ENCODE measurements at places on chromosomes 12 and 14. TPM values are rescaled to one million over a fixed set of nuclear protein-coding genes. Genes with fewer than 3 reads are reported as not detected.
A peak's percentile ranks its signal among the peaks of the same experiment; 100 is the strongest.

GRCh38 chr12:78157199-78157598 lies 326.5 kb downstream of the NAV3 start:
- DNase-seq = no peak

DNA sequence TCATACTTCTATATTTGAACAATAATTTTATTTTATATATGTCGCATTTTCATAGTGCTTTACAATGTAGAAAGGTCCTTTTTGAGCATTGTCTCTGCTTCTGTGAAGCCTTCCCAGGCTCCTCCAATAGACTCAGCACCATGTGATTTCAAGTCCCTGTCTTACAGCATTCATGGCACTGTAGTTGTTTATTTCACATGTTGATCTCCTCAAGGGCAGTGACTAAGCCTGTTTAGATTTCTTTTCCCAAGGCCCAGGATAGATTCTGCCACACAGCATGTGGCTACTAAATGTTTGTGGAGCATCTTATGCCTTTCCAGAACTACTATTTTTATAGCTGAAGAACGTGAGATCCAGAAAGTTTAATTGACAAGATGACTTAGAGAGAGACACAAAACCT lies 391.7 kb downstream of the TMEM117 start:
- no peak for DNase-seq

GRCh38 chr14:63745858-63746425 lies 18.1 kb upstream of the SGPP1 start:
- DNase-seq = no peak

Gene TC2N
- total RNA-seq = 6.5 TPM

Gene KRT6C
- total RNA-seq = not detected

Gene ASCL1
- 0.18 TPM for total RNA-seq

Gene RNASE3
- total RNA-seq = 1.0 TPM

GRCh38 chr14:98176892-98177291 lies 1095.1 kb downstream of the BCL11B start:
- DNase-seq = no peak

DNA sequence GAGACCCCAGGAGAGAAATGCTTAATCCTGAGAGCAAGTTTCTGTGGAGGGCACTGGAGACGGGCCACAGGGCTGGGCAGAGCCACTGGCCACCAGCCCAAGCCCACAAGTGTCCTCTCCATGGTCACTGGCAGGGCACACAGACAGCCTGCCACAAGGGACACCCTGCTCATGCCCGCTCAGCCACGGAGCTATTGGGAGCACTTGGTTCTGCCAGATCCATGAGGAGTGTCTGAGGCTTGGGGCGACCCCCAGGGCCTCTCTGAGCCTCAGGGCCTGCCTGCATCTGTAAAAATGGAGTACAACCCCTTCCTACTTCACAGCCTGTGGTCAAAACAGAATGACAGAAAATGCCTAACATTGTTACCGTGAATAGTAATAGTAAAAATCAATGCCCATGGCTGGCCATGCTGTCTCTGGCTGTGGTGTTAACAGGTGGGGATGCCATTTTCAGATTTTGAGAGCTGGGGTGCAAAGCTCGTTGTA lies 3.2 kb downstream of the PGF start:
- DNase-seq = no peak

- DNase-seq = no peak
Measured at GRCh38 chr12:4027412-4027811, 154.2 kb upstream of the PARP11 start.

DNA sequence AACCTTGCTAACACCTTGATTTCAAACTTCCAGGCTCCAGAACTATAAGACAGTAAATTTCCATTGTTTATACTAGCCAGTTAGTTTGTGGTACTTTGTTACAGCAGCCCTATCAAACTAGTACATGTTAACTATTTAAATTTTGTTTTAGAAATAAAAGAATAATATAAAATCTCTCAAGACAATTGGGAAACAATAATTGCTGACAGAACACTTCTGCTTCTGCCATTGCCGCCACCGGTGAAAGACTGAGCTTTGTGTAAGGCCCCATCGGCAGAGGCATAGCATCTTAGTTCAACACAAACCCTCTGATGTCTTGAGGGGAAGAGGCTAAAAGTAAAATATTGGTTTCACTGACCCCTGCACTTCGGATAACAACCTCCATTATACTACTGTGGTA lies 1607.1 kb upstream of the SEL1L start:
- no peak for DNase-seq

DNA sequence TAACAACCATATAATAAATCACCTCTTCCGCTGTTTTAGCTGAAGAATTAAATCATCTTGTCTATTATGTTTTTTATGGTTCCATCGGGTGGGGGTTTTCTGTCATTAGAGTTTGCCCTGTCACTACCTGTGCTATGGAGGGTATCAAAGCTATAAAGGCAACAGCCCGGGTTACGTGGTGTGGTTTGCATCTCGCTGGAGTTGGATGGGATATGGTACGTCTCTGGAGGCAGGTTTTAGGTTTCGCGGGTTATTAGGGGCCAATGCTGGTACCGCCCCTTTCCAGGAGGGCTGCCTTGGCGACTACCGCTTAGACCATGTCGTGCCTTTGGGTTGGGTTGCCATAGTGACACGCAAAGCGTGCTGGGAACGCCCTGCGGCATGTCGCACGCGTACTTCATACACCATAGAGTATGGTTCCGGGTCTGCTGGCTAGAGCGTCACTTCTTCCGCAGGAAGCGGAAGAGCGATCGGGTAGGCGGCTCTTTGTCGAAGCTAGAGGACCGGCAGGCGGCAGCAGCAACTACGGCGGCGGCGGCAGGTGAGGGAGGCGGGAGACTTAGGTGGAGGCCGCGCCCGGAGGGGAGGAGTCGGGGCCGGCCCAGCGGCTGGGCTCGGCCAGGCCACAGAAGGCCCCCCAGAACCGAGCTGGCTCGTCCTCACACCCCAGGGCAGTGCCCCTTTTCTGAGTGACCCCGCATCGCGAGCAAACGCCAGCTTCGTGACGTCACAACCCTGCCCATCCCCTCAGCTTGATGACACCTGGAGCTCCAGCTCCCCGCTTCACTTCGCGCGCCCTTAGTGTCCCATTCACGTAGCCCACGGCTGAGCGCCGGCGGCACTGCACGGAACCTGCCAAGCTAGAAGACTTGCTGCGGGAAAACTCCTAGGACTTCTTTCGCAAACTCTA lies at the start of gene ZC3H10:
ZC3H10 (plus strand) TSS at position 489 of the 910 bp plus-strand sequence. CDS start 2,297 bp downstream, outside the sequence.
- peak; percentile 99 for DNase-seq

All from right lobe of liver (tissue), 6 donors.